Stimulated activated CD8-positive, alpha-beta memory T cell treated with anti-CD3 and anti-CD28 coated beads, Interleukin-7, amount 100 ng/mL, for 4 hours (primary cell): ENCODE measurements at places on chromosomes 1 and 21.

- DNase-seq: no peak
Observed at GRCh38 chr1:228308085-228308601, 98.5 kb downstream of the TRIM11 start.

DNA sequence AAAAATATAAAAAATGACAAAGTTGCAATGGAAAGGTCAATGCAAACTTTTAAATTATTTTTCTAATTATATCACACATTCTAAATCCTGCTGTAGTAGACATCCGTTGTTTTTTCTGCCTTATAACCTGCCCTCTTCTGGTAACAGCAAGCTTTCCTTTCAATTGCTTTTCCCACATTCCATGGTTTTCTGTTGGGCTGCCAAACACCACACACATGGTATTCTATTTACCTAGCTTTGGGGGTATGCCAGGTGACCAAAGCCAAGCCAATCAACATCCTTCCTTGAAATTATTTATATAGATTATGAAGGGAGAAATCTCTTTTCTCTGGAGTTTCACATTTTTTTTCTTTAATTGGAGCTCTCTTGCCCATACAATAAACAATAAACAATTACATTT is 3.4 kb upstream of the LAMC1 start:
- no peak for DNase-seq

DNA sequence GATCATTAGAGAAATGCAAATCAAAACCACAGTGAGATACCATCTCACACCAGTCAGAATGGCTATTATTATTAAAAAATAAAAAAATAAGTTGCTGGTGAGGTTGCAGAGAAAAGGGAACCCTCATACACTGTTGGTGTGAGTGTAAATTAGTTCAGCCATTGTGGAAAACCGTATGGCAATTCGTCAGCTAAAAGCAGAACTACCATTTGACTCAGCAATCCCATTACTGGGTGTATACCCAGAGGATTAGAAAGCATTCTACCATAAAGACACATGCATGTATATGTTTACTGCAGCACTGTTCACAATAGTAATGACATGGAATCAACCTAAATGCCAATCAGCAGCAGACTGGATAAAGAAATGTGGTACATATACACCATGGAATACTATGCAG is 42.2 kb downstream of the GIPC2 start:
- no peak for DNase-seq

DNA sequence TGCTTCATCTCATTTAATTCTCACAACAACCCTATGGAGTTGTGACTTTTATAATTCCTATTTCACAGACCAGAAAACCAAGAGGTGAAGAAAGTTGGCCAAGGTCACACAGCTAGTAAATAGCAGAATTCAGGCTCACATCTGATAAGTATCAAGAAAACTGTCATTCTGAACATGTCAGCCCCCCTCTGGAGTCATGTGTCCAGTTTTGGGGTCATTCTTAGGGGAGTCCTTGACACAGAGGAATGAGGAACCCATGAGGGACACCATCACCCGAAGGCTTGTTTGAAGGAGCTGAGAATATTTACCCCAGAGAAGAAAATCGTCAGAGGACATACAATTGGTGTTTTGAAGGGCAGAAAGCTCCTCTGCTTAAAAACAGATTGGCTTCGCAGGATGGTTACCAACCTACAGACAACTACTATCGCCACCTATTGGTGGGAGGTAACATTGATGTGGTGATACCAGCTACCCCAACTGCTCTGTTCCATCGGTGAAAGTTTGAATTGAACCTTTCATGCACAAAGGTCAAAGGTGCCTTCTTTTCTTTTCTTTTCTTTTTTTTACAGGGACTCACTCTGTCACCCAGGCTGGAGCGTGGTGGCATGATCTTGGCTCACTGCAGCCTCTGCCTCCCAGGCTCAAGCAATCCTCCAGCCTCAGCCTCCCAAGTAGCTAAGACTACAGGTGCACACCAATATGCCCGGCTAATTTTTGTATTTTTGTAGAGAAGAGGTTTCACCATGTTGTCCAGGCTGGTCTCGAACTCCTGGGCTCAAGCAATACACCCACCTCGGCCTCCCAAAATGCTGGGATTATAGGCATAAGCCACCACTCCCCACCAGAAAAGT is 31.3 kb downstream of the NCMAP start:
- DNase-seq: no peak

- DNase-seq: no peak
Observed at GRCh38 chr1:169129109-169129784, 22.8 kb downstream of the ATP1B1 start.

DNA sequence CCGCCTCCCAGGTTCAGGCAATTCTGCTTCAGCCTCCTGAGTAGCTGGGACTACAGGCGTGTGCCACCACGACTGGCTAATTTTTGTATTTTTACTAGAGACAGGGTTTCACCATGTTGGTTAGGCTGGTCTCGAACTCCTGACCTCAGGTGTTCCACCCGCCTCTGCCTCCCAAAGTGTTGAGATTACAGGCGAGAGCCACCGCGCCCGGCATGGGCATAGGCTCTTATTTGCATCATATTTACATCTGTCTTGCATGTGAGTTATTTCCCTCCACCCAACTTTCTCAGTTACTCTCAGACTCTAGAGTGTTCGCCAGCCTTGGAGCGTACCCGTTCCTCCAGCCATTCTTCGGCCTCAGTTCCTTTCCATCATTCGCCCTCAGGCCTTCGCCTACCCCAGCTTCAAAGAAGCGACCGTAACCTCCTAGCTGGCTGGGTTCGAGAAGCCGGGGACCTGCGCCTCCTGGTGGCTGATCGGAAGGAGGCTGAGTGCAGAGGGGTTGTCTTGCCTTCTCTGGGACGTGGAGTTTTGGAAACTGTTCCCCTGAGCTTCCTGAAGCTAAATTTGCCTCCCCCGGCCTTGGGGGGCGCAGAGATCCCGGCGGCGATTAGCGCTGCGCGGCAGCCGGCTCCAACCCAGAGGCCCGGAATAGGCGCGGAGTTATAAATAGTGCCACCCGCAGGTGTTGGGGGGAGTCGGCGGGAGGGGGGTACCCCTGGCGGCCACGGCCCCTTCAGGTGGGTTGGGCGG is 3.6 kb upstream of the ZBTB7B start:
- DNase-seq: peak; percentile 63

DNA sequence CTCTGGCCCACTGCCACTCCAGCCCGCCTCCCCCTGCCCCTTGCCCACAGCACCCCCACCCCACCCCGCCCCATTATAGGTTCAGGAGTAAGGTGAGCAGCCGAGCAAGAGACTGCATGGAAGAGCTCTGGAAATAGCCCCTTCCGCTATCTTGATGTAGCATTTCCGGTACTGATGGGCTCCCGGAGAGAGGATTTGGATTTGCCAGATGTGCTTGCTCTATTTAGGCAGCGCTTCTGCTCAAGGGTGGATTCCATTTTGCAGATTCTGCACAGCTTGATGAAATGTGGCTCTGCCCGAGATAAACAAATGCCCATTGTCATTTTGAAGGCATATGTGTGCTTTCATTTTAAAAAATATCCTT is 6.9 kb downstream of the TGFB2 start:
- DNase-seq: no peak

DNA sequence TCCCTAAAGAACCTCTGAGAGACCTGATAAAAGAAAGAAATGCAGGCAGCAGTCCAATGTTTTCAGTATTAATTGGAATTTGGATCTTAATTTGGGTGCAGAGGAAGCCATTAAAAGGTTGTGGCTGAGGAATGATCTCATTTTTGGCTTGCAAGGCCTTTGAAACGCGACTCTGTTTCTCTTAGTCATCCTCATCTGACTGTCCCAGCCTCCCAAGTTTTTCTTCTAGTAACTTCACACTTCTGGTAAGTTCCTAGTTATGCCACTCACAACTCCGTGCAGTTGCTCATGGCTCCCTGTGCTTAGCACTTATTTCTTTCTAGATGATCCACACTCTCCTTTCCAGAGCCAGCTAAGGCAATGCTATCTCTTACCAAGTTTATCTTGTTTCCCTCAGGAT is 147.4 kb upstream of the USP24 start:
- DNase-seq: no peak

- DNase-seq: no peak
Observed at GRCh38 chr1:7616953-7617352, 154.1 kb upstream of the VAMP3 start.

DNA sequence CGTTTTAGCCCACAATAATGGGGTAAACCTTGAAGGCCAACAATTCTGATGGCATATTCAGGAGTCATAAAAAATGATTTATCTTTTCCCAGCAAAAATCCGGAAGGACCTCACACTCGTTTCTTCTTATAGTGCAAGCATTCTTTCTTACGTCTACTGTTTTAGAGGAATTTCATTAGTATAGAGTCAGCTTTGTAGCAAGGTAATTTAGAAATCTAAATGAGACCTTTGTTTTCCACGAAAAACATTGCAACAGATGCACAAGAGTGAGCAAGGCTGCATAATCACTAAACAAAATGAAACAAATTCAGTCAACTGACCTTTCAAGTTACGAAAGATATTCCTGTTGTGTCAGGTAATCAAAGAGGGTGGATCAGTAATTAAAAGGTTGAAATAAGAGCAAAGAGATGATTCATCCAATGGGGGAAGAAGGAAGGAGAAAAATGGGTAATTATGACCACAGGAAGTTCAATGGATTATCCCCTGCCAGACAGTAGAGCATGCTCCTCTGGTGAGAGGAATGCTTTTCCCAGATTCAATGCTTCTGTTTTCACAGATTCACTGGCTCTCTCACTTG is 560 bp upstream of the CSDE1 start:
- no peak for DNase-seq

GRCh38 chr1:43729816-43730463 is 22.6 kb downstream of the ST3GAL3 start:
- DNase-seq: no peak

DNA sequence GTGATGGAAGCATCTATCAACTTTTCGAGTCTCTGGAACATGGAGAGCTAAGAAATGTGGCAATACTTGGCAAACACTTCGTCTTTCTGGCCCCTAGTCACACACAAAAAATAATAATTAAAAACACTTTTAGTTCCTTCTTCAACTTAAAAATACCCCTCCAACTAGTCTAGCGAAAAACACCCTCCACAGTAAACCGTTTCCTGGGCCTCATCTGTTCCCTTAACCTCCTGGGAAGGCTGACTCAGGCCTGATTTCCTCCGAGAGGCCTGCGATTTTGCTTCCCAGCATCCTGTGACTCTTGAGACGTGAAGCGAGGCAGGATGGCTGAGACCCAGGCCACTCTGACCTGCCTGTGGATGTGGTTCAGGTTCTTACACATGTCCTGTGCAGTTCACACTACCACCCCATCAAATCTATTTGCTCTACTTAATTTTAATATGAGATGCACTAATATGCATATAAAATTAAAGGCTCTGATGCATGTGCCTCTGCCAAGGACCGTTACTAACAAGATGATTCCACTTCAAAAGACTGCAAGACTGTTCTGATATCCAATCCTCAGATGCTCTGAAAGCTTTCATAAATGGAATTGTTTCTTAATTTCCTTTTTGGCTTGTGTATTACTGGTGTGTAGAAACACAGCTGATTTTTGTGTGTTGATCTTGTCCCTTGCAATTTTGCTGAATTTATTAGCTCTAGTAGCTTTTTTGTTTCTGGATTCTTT is 3.5 kb downstream of the NAV1 start:
- no peak for DNase-seq

DNA sequence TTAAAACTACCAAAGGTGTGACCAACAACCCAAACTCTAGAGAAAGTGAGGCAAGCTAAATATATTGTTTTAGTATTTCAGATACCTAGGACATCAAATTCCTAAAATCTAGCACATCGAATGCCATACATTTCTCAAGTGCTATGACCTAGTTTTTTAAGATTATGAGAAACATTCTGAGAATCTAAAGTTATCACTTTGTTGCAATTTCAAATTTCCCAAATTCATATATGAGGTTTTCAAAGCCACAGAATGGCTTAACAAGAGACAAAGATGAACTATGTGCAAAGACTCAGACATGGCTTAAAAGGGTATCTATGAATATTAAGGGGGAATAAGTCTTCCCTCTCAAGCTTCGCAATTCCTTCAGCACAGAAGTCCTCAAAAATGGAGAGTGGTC is 6.8 kb downstream of the SCYL3 start:
- no peak for DNase-seq

GRCh38 chr1:243597383-243597782 is 252.7 kb downstream of the AKT3 start:
- DNase-seq: no peak

- DNase-seq: no peak
Observed at GRCh38 chr1:7994827-7995226, 31.3 kb downstream of the ERRFI1 start.

DNA sequence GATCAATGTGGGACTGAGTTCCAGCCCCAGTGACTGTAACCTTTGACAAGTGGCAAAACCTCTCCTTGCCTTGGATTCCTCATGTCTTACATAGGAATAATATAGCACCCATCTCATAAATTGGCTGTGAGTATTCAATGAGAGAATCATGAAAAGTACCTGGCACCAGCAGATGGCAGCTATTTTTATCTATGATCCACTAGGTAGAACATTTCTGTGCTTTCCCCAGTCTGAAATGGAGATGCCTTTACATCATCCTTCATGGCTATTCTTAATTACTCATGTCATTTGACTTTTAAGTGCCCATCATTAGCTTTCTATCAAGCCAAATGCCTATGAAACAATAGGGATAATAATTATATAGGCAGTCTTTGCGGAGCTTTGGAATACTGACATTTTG is 130.1 kb downstream of the TGFB2 start:
- DNase-seq: no peak

DNA sequence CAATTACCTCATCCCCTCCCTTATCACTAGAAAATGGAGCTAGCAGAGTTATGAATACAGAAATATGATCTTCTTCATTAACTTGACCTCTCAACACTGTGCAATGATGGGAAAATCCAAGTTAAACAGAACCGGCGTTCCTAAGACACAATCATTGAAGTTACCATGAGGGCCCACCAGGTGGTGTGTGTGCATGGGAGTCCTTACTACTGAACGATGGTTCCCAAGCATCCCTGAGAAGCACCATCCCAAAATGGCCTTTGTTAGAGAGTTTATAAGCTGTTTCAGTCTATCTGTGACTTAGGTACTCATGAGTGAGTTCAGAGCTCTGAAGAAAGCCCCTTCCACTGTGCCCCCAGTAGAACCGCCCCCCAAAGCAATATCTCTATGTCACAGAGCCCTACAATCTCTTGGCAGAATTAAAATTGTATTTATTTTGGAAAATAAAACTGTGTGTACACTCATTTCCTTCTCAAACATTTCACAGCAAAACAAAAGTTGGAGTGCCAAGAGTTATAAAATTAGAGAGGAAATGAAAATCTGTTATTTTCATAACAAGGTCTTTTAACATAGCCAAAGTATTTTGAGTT is 56.8 kb downstream of the PLD5 start:
- DNase-seq: no peak

- DNase-seq: no peak
Observed at GRCh38 chr21:44566403-44566802, 7.1 kb upstream of the KRTAP10-4 start.

DNA sequence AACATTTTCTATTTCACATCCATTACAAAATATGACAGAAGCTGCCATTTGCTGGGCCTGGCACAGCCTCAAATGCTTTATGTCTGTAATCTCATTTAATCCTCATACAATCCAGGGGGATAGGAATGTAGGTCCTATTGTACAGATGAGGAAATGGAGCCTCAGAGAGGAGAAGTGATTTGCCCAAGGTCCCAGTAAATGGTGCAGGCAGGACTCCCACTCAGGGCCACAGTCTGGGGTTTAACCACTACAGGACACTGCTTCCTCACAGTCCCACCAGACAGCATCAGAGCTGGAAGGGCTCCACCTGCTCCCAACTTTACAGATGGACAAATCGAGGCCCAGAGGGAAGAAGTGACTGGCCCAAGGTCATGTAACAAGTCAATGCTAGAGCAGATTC is 20.6 kb upstream of the RNF19B start:
- DNase-seq: no peak
